ENCODE measurements at places on chromosomes 2 and 18. TPM values are rescaled to one million over a fixed set of nuclear protein-coding genes. Genes with fewer than 3 reads are reported as not detected.

DNA sequence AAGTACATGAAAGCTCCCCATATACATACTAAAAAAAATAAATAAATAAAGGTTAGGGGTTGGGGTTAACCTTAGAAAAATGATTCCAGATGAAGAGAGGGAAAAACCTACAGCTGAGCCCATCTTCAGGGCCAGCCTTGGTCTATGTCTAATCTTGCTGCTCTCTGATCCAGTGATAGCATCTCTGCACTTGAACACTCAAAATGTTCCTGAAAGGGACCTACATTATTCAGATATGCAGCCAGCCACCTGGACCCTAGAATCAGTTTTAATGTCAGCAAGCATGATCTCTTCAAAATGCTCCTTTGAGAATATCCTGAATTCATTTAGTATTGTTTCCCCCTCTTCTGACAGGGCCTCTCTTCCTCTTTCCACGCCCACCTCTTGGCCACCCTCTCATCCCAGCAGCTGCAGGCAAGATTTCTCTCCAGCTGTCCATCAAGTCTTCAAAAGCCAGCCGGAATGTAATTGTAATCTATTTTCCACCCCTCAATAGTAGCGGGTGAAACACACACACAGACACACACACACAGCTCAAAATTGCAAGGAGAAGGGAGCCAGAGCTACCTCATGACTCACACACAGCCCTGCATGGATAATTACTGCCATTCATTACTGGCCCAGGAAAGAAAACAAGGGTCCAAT lies 135.5 kb downstream of the MYO3B start:
- H3K36me3 ChIP-seq: peaks cover 3% of the 10 kb centered on the region
- H3K27ac ChIP-seq: no peak overlapping the region
- no peak overlapping the region for H3K4me3 ChIP-seq
- no peak for DNase-seq

DNA sequence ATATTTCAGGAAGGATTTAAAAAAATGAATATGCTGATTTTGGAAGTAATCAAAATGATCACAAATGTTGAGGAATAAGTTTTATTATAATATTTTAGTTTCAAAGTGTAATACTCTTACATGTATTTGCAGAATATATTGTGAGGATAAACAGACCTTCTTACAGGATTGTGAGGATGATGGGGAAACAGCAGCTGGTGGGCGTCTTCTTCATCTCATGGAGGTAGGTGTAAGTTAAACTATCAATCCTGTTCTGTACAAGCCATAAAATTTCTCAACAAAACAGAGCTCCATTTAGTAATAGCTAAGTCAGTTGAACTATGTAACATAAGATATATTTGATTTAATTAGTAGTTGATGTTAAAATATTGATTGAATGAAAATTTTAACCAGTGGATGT lies 12.5 kb upstream of the HRH4 start:
- H3K4me1 ChIP-seq: no peaks in the 10 kb centered on the region
- H3K27me3 ChIP-seq: no peaks in the 10 kb centered on the region
- no peak overlapping the region for H3K4me3 ChIP-seq
- no peak overlapping the region for H3K27ac ChIP-seq

DNA sequence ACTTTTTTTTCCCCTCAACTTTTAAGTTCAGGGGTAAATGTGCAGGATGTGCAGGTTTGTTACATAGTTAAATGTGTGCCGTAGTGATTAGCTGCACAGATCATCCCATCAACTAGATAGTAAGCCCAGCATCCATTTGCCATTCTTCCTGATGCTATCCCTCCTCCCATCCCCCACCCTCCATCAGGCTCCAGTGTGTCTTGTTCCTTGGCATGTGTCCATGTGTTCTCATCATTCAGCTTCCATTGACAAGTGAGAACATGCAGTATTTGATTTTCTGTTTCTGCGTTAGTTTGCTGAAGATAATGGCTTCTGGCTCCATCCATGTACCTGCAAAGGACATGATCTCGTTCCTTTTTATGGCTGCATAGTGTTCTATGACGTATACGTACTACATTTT lies 47.2 kb upstream of the STON1 start:
- no peak overlapping the region for H3K27ac ChIP-seq
- DNase-seq: no peak
- no peaks in the 10 kb centered on the region for H3K27me3 ChIP-seq
- no peak overlapping the region for H3K4me3 ChIP-seq
- peaks cover 29% of the 10 kb centered on the region for H3K36me3 ChIP-seq

DNA sequence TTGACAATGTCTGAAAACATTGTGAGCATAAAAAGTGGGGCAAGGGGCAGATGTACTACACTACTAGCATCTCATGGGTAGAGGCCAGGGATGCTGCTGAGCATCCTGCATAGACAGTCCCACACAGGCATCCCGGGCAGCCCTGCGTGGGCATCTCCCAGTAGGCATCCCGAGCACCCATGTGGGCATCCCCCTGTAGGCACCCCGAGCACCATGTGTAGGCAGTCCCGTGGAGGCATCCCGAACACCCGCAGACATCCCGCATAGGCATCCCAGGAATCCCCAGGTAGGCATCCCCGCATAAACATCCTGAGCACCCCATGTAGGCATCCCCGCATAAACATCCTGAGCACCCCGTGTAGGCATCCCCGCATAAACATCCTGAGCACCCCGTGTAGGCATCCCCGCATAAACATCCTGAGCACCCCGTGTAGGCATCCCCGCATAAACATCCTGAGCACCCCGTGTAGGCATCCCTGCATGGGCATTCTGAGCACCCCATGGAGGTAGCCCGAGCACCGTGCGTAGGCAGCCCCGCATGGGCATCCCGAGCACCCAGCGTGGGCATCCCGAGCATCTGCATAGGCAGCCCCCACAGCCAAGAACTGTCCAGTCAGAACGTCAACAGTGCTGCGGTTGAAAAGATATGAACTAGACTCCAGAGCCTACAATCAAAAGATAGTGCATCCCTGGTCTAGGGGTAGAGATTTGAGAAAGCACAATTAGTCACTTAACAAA lies 273.5 kb downstream of the NBAS start:
- peak; percentile 20 for DNase-seq
- peaks cover 35% of the 10 kb centered on the region for H3K36me3 ChIP-seq
- H3K27ac ChIP-seq: peak overlapping the region; percentile 25
- peaks cover 21% of the 10 kb centered on the region for H3K4me1 ChIP-seq
- no peak overlapping the region for H3K4me3 ChIP-seq

The FOSL2 gene
- 4.5 TPM for total RNA-seq

GRCh38 chr2:6231166-6231565 lies 539.0 kb downstream of the SOX11 start:
- H3K36me3 ChIP-seq: peaks cover 71% of the 10 kb centered on the region
- H3K27ac ChIP-seq: no peak overlapping the region
- H3K27me3 ChIP-seq: peaks cover 9% of the 10 kb centered on the region

The SERPINB11 gene
- not detected for total RNA-seq

Measured in WTC11 (cell line).